WTC11 (cell line): ENCODE measurements at places on chromosomes 12 and 14. TPM values are rescaled to one million over a fixed set of nuclear protein-coding genes. Genes with fewer than 3 reads are reported as not detected.

- no peak for DNase-seq
Observed at GRCh38 chr12:90090929-90091651, 382.5 kb upstream of the ATP2B1 start.

GRCh38 chr14:61154641-61155040 is 126.5 kb downstream of the TMEM30B start:
- DNase-seq: no peak

DNA sequence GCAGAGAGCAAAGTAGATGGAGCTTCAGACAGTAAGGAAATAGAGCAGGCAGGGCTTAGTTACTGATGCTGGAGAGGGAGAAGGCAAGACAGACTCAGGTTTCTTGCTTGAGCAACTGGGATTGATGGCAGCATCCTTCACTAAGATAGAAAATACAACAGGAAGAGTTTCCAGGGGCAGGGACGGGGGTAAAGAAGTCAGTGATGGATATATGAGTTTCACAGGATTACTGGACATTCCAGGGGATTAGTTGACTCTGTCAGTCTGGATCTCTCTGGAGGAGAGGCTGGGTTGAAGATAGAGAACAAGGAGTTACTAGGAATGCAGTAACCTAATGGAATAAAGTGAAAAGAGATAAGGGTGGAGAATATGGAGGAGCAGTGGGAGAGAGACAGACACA is 74.5 kb upstream of the ATF1 start:
- DNase-seq: no peak

GRCh38 chr12:131313635-131314034 is 359.9 kb downstream of the ADGRD1 start:
- DNase-seq: no peak

GRCh38 chr12:115694564-115694963 is 582.9 kb downstream of the MED13L start:
- no peak for DNase-seq

The PRPH gene
- total RNA-seq: 0.73 to 2.4 TPM (median 1.7 TPM) in 3 replicates
